ENCODE measurements at places on chromosomes 13 and 19.

DNA sequence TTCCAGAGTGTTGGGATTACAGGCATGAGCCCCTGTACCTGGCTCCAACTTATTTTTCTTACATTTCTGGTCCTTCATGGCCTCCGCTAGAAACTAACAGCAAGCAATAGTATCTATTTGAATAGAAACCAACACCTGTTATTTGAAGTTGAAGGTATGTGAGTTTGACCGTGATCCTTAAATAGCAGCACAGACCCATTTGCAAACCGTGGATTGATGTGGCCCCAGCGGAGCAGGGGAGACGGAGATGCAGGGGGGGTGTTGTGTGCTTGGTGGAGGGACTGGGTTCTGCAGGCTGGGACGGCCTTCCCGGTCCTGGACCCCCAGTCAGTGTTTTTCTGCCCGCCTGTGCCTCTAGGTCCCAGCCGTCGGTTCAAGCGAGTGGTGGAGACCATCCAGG, 16.9 kb downstream of the TMEM150B start:
- no peak for DNase-seq

DNA sequence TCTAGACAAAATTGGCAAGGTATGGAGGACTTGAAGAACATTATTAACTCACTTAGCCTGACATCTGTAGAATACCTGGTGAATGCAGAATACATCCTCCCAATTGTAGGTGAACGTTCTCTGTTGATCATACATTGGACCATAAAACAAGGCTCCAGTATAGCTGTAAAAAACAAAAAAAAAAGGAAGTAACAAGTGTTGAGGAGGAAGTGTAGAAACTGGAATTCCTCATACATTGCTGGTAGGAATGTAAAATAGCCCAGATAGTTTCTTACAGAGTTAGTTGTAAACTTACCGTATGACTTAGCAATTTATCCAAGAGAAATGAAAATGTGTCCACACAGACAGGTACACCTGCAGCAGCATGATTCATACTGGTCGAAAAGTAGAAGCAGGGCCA, 44.8 kb downstream of the TSSK6 start:
- DNase-seq, result no peak

- DNase-seq, result no peak
These were observed 32.7 kb downstream of the FBN3 start for GRCh38 chr19:8116437-8117293.

GRCh38 chr13:33057019-33057780, 41.0 kb downstream of the KL start:
- no peak for DNase-seq

- no peak for DNase-seq
These were observed 15.1 kb upstream of the ZNF507 start for GRCh38 chr19:32330213-32330857.

- no peak for DNase-seq
These were observed 760.4 kb upstream of the PCDH20 start for GRCh38 chr13:62176051-62176450.

DNA sequence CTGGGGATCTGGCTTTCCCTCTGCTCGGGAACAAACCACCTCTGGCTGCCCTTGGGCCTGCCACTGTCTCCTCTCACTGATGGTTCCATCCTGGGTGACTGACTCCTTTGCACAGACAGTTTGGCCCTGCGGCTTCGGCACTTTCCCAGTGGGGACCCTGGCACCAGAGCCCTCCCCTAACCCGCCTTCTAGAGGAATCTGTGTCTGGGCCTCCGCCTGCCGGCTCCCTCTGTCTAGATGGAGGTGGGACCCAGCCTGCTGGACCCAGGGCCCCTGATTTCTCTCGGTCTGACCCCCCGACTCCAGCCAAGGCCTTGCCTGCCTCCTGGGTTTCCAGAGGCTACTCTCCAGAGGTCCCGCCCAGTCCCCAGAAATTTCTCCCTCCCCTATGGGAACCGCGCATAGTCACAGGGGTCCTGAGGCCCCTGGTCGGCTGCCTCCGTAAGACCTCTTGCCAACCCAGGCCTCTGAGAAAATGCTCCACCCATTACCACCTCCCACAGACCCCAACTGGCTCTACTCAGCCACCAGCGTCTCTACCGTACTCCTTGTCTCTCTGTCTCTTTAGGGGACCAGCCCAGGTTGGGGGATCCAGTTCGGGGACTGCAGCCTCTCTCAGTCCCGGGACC, 2.7 kb downstream of the CCDC106 start:
- no peak for DNase-seq

- no peak for DNase-seq
These were observed 15.3 kb downstream of the SPATA13 start for GRCh38 chr13:24175847-24176246.

DNA sequence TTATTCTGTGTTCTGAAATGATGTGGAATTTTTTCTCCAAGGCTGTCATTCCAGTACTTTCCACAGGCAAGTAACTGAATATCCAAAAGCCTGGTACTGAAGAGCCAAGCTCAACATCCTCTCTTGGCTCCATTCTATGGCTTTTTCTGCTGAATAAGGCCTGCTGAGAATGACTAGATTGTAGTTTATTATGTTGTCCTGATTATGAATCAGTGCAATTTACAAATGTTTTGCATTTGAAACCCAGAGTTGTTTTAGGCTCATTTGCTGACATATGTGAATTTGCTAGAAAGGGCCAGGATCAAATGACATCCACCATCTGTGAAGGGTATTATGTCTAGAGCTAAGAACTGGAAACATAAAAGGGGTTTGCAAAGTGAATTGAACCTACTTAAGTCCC, 596.6 kb downstream of the KCTD12 start:
- DNase-seq, result no peak

- no peak for DNase-seq
These were observed 139.0 kb downstream of the FLT1 start for GRCh38 chr13:28355822-28356371.

DNA sequence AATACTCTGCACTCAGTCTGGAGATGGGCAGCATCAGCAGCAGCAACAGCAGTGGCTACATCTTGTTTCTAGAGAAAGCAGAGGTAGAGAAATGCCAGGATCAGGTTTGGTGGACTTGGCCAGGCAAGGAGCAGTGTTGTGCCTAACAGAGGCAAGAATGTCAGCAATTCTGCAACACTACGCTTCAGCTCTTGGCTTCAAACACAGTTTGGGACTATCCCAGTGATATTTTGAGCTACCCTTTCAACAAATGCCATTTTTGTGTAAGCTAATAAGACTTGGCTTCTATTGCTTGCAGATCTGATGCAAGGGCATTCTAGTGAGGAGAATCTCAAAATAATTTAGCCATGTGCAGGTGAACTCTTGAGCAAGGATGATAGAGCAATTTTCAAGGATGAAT, 271.3 kb downstream of the PCDH20 start:
- DNase-seq, result no peak

GRCh38 chr13:111270765-111271698, 49.4 kb upstream of the TEX29 start:
- no peak for DNase-seq

- DNase-seq, result peak; percentile 12
These were observed 572 bp downstream of the UCHL3 start for GRCh38 chr13:75550159-75550567.

- DNase-seq, result no peak
These were observed 154.8 kb downstream of the TBC1D4 start for GRCh38 chr13:75327135-75327510.

- no peak for DNase-seq
These were observed 122.2 kb downstream of the ZNF486 start for GRCh38 chr19:20289186-20289585.

DNA sequence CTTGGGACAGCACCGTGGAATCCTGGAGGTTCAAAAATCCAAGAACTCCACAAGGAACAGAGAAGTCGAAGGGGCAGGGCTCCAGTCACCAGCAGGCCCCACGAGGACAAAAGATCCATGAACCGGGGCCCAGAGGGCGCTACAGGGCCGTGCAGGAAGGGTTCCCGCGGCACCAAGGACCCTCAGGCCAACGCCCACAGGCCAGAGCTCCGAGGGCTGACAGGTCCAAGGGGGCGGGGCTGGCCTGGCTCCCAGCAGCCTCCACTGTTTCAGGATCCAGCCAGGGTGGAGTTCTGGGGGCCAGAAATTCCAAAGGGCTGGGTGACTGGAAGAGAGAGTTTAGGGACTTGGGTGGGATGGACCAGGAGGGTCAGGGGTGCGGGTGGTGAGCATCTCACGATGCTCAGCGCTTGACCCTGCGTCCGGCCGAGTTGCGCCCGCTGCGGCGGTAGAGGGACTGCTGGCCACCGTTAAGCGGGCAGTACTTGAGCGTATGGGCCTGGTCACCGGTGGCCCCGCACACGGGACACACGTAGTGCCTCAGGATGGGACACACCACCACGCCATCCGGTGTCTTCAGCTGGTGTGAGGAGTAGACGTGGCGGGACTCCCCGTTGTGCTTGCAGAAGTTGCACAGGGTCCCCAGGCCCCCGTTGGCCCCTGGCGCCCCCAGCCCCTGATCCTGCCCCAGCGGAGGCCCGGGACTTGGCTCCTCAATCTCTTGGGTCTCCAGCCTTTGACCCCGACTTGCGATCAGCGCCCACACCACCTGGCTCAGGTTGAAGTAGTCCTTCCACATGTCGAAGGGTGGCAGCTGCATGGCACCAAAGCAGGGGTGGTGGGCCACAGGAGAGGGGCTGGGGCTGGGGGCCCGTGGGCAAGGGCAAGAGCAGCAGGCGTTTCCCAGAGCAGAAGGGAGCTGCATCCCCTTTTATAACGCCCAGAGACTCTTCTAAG, at the start of gene NANOS2:
NANOS2 (minus strand) TSS at position 905 of the 957 bp plus-strand sequence; CDS start at position 820, 85 bp downstream.
- no peak for DNase-seq

- DNase-seq, result no peak
These were observed 3.7 kb upstream of the PLAUR start for GRCh38 chr19:43673637-43674036.

DNA sequence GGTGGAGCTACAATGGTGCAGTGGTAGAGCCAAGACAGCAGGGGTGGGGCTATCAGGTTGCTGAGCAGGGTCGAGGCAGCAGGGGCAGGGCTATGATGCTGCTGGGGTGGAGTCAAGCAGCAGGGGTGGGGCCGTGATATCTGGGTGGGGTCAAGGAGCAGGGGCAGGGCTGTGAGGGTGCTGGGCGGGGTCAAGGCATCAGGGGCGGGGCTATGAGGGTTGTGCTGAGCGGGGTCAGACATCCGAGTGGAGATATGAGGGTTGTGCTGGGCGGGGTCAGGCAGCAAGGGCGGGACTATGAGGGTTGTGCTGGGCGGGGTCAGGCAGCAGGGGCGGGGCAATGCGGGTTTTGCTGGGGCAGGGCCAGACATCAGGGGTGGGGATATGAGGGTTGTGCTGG, 14.7 kb downstream of the HCN2 start:
- DNase-seq, result peak; percentile 51

- DNase-seq, result no peak
These were observed 1343.9 kb upstream of the MIR17HG start for GRCh38 chr13:90003566-90003965.

GRCh38 chr13:114058051-114058867, 74.2 kb downstream of the RASA3 start:
- no peak for DNase-seq

- DNase-seq, result no peak
These were observed 946.0 kb downstream of the SLITRK5 start for GRCh38 chr13:88617176-88617575.

DNA sequence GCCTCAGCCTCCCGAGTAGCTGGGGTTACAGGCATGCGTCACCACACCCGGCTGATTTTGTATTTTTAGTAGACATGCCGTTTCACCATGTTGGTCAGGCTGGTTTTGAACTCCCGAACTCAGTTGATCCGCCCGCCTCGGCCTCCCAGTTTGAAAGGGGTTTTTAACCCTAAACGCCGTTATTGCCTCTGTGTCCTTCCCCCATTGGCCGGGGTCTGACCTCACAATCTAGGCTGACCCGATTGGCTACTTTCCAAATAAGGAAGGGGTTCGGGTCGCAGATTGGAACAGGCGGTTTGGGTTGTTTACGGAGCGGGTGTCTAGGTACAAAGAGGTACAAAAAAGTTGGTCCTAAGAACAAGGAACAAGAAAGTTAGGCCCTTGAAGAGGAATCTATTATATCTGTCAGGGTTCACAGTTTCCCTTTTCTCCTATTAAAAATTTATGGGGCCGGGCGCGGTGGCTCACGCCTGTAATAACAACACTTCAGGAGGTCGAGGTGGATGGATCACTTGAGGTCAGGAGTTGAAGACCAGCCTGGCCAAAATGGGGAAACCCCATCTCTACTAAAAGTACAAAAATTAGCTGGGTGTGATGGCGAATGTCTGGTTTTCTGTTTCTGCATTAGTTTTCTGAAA, 1.0 kb downstream of the ZNF253 start:
- DNase-seq, result peak; percentile 22

DNA sequence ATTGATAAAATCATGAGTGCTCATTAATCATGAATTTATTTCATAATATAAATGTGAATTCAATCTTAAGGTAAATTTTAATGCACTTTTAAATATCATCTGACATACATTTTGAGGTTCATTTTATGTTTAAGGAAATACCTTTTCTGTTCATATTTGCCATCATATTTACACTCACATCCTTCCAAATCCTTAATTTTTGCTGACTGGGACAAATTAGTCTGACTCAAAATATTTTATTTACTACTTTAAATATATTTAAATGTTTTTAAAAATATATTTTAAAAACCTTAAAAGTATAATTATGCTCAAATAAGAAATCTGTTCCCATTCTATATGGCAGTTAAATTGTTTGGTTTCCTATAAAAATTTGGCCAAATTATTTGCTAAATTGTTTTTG, 438.1 kb downstream of the GPC5 start:
- DNase-seq, result no peak

- peak; percentile 66 for DNase-seq
These were observed 4.8 kb downstream of the SLC17A7 start for GRCh38 chr19:49436381-49437017.

DNA sequence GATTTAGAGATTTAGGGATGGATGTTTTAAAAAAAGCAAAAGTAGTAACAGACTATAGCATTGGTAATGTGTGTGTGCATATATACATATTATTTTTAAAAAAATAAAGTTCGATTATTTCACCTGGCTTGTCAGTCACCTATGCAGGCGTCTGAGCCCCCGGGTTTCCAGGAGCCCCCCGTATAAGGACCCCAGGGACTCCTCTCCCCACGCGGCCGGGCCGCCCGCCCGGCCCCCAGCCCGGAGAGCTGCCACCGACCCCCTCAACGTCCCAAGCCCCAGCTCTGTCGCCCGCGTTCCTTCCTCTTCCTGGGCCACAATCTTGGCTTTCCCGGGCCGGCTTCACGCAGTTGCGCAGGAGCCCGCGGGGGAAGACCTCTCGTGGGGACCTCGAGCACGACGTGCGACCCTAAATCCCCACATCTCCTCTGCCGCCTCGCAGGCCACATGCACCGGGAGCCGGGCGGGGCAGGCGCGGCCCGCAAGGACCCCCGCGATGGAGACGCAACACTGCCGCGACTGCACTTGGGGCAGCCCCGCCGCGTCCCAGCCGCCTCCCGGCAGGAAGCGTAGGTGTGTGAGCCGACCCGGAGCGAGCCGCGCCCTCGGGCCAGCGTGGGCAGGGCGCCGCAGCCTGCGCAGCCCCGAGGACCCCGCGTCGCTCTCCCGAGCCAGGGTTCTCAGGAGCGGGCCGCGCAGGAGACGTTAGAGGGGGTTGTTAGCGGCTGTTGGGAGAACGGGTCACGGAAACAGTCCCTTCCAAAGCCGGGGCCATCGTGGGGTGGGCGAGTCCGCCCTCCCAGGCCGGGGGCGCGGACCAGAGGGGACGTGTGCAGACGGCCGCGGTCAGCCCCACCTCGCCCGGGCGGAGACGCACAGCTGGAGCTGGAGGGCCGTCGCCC, 840 bp upstream of the CCNA1 start:
- no peak for DNase-seq

GRCh38 chr13:108176685-108177274, 38.6 kb downstream of the LIG4 start:
- DNase-seq, result peak; percentile 29

Measured in activated T-cell treated with anti-CD3 and anti-CD28 coated beads for 48 hours (primary cell).